Renal cortex interstitium (tissue), 15 donors: ENCODE measurements at places on chromosomes 6 and 20. TPM values are rescaled to one million over a fixed set of nuclear protein-coding genes. Genes with fewer than 3 reads are reported as not detected.
A peak's percentile ranks its signal among the peaks of the same experiment; 100 is the strongest.

The MMP24 gene
- 2.6 TPM for polyA plus RNA-seq

GRCh38 chr20:5735845-5736510 is 14.2 kb upstream of the SHLD1 start:
- peak; percentile 38 for DNase-seq

GRCh38 chr6:7703148-7703680 is 22.7 kb upstream of the BMP6 start:
- DNase-seq = no peak

The ATP6V1G2 gene
- polyA plus RNA-seq = 11.5 TPM

GRCh38 chr6:137271245-137272183 is 52.3 kb upstream of the IFNGR1 start:
- no peak for DNase-seq

DNA sequence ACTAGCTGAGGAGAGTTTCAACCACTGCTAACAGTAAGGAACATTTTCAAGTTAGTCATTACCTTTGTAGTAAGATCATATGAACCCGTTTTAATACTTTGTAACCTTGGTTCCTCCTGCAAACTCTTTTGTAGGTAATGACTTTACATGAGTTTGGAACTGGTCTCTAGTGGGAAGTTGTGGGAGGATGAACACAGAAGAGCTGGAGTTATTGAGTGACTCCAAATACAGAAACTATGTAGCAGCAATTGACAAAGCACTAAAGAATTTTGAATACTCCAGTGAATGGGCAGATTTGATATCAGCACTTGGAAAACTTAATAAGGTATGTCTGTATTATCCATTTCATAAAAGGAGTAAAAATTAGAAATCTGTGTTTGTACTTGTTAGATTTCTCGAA is 29.3 kb downstream of the DOP1A start:
- DNase-seq = no peak

The OPRM1 gene
- polyA plus RNA-seq = not detected

DNA sequence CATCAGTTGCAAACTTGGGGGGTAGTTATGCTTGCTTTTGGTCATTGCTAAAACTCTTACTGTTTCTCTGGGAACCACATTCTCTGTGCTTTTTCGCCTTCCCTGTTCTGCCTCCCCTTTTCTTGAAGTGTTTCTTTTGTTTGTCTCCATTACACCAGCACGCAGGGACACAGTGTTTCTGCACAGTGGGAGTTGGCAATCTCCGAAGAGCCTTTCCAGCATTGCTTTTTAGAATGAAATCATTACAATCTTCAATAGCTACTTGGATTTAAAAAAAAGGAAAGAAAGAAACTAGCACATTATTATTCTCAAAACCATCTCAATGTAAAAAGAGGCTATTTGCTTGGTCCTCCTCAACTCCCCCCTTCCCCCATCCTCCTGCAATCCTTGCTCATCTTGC is 536.7 kb upstream of the MMS22L start:
- DNase-seq = no peak

DNA sequence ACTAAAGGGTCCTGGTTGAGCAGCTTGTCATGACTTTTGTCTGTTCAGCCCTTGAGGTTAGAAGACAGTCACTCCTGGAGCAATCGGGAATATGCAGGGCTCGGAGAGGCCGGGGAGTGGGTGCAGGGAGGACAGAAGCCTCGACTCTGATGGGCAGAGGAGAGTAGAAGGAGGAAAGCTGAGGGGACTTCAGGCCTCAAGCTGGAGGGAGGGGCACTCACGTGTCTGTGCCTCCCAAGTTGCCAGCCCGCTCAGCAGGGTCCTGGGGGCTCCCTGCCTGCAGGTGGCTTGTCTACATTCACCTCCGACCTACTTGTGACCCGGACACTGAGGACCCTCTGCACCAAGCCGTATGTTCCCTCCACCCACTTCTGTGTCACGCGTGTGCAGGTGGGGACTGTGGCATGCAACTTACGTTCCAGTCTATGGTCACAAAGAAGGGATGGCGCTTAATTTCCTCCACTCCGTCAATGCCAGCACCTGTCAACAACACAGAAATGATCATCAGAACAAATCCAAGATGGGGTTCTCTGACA is 86.8 kb upstream of the MPC1 start:
- DNase-seq = no peak

GRCh38 chr6:56540232-56541029 is 102.3 kb downstream of the DST start:
- no peak for DNase-seq

The RALGAPB gene
- polyA plus RNA-seq = 42.3 TPM

DNA sequence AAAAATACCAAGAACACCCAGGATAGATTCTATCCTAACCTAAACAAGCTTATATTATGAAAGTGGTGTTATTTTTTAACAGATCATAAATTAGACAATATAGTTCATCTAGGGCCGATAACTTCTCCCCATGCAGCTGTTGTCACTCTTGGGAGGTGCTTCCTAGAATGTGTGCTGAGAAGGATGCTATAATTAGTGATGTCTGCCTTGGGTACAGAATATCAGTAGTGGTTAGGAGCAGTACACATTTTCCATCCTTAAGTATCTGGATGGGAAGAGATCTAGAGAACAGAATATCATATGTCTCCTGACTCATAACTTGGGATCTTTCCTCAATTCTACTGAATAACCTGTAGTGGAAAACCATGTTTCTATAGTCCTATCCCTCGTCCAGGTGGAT is 214.5 kb downstream of the BCKDHB start:
- no peak for DNase-seq

The CFB gene
- 6.6 TPM for polyA plus RNA-seq

DNA sequence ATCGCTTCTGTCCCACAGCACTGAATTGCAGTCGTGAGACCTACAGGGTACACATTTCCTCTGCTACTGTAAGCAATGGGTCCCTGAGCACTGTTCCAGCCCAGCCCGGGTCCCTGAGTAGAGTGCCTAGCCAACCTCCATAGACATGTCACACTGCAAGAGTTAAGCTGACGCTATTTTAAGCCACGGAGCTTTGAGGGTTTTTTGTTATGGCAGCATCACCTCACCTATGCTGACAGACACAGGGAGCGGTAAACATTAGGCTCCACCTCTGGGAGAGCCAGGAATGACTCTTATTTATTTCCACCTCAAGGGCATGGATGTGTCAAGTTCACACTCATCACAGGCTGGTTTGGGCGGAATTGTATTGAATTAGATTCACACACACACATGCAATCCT is 45.1 kb downstream of the GRM4 start:
- DNase-seq = no peak

- no peak for DNase-seq
These were observed 30.8 kb upstream of the IER3 start for GRCh38 chr6:30775104-30775503.
